Activated CD4-positive, alpha-beta T cell treated with anti-CD3 and anti-CD28 coated beads, Interleukin-2, amount 50 U/mL, for 4 hours (primary cell): ENCODE measurements at places on chromosomes 16 and 17.

DNA sequence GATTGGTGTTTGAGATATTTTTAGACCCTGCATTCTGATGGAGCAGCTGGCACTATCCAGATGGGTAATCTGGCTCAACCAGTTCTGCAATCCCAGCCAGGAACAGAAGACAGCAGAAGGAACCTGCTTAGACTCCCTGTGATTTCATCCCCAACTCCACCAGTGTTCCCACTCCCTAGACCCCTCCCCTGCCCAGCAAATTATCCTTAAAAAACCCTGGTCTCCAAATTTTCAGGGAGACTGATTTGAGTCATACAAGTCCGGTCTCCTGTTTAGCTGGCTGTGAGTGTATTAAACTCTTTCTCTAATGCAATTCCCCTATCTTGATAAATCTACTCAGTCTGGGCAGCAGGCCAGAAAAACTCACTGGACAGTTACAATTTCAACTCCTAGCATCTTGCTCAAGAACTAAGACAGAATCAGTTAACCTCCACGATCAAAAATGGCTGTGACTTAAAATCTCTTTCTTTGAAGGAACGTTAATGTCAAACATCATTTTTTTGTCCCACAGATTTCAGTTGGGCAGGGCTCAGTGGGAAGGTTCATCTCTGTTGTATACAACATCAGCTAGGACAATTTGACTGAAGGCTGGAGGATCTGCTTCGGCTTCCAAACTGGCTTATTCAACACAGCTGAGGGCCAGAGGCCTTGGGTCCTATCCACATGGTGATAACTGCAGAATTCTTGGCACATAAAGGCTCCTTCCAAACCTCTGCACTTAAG, 4.9 kb upstream of the RBL2 start:
- DNase-seq: no peak

GRCh38 chr17:77323413-77324171, 182.8 kb downstream of the SEC14L1 start:
- DNase-seq: no peak

DNA sequence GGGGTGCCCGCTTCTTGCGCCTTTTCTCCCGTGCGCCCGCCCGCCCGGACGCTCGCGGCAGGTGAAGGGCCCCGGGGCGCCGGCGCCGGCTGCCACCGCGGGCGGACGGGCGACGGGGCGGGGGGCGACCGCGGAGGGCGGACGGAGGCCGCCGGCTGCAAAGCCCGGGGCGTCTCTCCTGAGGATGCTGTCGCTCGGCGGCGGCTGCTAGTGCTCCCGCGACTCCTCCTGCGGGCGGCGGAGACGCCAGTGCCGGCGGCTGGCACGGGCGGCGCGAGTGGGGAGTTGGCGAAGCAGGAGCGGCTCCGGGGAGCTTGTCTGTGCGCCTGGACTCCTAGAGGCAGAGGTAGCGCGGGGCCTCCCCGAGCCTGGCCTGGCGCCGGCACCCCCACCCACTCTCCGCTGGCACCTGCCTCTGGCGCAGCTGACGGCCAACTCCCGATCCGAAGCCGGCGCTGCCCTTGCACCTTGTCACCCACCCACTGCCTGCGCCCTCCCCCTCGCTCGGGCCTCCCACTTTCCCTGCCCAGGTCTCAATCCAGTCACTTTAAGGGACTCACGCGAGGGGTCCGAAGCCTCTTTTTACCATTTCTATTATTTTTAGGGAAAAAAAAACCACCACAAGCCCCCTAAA, at the start of gene FAM20A:
Gene FAM20A, minus strand, starts transcription at position 437 of the 634 bp plus-strand sequence. CDS start 701 bp downstream, outside the sequence.
- no peak for DNase-seq

GRCh38 chr16:86577314-86577971, 906 bp upstream of the FOXL1 start:
- DNase-seq: no peak

DNA sequence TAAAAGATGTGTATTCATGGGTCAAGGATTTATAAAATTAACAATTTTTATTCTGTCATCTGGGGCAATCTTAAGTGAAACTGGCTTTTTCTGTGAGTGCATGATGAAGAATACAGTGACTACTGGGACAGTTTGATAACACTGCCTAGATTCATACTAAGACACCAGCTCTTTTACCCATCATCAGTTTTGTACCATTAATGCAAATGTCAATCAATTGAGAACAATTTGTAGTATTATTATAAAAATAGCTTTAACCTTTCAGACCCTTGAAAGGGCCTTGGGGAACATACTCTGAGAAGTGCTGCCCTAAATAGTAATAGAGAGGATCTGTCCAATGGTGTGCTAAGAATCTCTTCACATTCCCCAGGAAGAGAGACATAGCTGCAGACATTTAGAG, 45.4 kb upstream of the PSMD11 start:
- DNase-seq: no peak

DNA sequence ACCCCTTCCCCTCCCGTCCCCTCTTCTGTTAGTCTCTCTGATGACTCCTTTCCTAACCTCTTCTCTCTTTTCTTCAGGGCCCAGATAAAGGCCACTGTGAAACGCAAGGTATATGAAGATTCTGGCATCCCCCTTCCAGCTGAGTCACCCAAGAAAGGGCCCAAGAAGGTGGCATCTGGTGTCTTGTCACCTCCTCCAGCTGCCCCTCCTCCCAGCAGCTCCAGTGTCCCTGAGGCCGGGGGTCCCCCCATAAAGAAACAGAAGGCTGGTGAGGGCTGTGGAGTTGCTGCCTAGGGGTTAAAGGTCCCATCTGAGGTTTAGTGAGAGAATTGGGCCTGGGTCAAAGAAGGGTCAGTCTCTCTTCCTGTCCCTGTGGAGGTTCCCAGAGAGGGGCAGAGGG, 4.0 kb downstream of the RNASEK start:
- DNase-seq: no peak

GRCh38 chr16:5442054-5442453, 344.5 kb upstream of the EEF2KMT start:
- no peak for DNase-seq

DNA sequence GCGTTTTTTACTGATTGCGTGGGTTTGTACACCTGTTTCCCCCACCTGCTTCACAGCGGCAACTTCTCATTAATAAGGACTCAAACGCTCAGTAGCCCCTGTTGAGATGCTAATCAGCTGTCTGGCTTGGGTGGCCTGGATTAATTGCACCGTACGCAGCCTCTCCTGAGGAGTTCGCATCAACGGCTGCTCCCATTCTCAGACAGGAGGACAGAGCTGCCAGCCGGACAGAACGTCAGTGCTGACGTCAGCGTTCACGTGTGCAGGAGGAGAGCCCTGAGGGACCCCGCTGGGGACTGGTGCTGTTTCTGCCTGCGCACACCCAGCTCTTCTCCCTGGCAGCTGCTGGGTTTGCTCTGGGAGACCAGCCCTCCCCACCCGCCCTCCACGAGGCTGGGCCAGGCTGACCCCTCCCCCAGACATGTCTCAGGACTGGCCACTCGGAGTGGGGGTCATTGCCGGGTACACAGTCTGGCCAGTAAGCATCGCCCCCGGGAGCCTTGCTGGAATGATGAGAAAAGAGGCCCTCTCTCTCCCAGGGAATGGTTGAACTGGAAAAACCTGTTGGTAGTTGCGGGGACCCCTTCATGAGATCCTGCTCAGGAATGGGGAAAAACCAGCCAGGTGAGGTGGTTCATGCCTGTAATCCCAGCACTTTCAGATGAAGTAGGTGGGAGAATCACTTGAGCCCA, 5.7 kb upstream of the BANP start:
- DNase-seq: no peak
